ENCODE measurements at places on chromosomes 5 and 9.

DNA sequence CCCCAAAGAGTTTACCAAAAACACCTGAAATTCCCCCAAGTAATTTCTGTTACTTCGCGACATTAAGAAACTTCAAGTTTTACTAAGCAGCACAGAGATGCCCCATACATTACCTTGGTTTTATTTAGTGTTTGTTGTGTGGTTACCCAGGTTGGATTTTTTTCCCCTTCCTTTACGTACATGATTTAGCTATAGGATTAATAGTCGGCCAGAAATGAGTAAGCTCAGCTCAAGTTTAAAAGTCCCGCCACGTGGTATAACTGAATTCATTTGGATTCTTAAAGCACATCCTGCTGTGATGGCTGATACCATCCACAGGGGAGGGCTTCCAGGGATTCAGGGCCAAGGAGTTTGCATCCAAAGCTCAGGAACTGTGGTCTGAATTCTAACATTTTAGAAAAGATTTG lies 75.9 kb downstream of the DAP start:
- DNase-seq = no peak

GRCh38 chr5:54292866-54293265 lies 17.5 kb downstream of the ARL15 start:
- DNase-seq = no peak

DNA sequence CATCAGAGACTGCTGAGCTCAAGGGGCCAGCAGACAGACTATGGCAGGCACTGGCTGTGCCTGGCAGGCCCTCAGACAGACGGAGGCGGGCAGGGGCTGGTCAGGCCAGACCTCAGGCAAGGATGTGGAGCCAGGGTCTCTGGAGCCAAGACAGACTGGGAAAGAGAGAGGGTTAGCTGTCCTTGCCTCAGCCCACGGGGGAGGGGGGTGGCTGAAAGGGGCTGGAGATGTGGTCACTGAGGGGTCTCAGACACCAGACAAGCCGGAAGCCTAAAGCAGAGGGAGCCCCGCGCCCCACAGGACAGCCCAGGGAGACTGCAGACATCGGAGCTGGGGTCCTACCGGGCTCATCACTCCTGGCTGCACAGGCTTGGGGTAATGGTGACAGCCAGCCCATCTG lies 141.2 kb upstream of the FOXD4L5 start:
- no peak for DNase-seq

- no peak for DNase-seq
Measured at GRCh38 chr5:68534131-68534940, 318.8 kb downstream of the PIK3R1 start.

DNA sequence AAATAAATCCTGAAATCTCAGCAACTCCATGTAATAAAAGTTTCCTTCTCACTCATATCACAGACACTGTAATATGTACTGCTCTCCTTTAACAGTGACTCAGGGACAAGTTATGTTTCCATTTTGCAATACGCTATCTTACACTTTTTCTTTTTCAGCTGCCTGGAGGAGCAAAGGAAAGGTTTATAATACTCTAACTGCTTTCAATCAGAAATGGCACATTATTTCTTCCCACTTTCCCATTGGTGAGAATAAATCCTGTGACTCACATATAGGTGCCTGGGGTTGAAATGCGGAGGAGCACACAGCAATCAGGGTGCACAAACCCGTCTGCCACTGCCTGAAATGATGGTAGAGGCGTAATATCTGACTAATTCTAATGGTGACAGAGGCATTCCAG lies 186.6 kb downstream of the HINT1 start:
- no peak for DNase-seq

- DNase-seq = no peak
Measured at GRCh38 chr9:18122171-18122570, 351.8 kb upstream of the ADAMTSL1 start.

- no peak for DNase-seq
Measured at GRCh38 chr9:3858961-3859360, 333.2 kb upstream of the RFX3 start.

DNA sequence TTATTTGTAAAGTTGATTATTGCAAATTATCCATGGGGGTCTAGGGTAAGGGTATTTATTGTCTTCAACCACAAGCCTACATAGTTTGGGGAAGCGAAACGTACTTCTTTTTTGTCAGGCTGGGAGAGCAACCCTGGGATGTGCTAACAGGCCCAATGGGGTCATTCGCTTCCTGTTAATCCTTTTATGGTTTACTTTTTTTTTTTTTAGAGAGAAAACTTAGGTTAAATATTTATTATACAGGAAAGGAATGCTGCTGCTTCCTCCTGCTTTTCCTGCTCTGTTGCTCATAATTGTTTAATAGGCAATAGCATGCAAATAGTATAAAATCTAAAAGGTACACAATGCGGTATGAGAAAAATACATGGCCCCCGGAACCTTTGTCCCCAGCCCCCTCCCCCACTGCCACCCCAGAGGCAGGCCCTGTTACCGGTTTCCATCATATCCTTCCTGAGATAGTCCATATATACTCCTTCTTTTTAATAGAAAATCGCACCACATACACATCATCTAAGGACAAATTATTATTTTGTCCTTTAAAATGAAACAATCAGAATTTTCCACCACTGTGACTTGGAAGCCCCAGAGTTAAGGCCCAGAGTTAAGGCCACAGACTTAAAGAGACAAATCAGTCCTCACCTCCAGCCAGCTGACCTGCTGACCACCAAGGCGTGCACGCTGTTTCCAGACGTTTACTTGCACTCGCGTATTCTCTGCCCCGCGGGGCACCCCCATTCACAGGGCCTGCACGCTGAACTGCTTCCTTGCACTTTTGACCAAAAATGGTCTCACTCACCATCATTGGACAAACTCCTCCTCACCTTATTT lies 83.9 kb downstream of the NDFIP1 start:
- DNase-seq = no peak

DNA sequence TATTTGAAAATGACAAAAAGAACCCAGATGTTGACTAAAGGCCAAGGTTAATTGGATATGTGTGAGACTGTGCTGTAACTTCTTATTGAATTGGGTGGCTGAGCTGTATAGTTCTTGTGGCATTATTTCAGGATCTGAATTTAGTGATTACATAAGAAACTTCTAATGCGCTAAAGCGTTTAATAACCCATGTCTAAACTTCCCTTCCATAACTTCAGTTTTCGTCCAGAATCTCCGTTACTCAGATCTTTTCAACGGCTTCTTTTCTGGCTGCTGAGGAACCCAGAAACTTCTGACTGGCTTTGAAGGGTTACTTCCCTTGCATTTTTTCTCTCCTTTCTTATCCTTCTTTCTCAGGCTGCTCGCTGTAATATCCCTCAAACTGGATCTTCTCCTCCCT lies 28.1 kb upstream of the C9orf72 start:
- no peak for DNase-seq

DNA sequence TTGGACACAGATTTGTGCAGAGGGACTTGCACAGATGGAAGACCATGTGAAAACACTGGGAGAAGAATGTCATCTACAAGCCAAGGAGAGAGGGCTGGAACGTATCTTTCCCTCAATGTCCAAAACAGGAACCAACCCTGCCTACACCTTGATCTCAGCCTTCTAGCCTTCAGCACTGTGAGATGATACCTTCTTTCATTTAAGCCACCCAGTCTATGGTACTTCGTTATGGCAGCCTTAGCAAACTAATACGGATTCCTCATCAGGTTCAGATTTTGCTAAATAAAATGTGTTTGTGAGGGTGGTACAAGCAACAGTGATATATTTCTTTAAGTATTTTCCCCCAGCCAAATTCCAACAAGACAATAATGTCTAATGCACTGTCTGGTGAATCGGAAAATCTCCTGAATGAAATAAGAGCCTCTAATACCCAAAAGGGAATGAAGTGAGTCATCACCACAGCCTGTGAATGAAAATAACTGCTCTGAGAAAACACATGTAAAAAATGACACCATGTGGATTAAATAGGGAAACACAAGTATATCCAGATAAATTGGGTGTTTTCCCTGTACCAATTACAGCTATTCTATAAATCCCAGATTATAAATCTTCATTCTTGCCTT lies 182.8 kb upstream of the TARS1 start:
- DNase-seq = no peak

DNA sequence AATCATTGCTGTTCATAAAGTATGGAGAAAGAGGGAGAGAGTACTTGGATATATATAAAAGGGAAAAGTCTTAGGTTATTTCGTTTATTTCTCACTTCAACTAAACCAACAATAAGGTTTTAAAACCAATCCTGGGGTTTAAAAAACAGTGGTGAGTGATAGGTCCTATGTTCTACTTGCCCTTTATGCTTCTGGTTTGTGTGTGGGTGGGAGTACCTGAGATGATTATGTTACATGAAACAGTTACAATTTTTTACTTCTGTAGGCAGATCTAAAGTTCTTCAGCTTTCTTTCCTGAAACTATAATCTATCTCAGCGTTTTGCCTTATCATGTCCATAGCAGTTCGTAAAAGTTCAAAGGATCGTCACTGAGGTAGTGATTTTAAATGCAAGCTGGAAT lies 49.2 kb downstream of the STX17 start:
- DNase-seq = no peak

DNA sequence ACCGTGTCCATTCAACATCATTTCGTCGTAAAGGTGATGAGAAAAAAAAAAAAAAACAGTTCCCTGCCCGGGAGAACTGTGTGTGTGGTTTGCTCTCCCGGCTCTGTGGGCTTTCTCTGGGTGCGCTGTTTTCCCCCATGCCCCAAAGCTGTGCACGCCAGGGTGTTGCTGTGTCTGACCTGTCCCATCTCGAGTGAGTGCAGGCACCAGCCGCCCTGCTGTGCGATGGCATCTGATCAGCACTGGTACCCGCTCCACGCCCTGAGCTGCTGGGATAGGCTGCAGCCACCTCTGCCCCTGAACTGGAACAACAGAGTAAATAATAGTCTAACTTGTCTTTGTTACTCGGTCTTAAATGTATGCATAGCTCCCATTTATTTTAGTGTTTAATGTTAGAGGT lies 33.3 kb downstream of the CEP72 start:
- no peak for DNase-seq

- no peak for DNase-seq
Measured at GRCh38 chr9:134585746-134586706, 55.6 kb upstream of the COL5A1 start.

- no peak for DNase-seq
Measured at GRCh38 chr9:88462191-88462590, 72.8 kb upstream of the NXNL2 start.

GRCh38 chr5:67731886-67732285 lies 483.7 kb upstream of the PIK3R1 start:
- DNase-seq = no peak

GRCh38 chr5:129244478-129244877 lies 149.9 kb downstream of the ISOC1 start:
- no peak for DNase-seq

DNA sequence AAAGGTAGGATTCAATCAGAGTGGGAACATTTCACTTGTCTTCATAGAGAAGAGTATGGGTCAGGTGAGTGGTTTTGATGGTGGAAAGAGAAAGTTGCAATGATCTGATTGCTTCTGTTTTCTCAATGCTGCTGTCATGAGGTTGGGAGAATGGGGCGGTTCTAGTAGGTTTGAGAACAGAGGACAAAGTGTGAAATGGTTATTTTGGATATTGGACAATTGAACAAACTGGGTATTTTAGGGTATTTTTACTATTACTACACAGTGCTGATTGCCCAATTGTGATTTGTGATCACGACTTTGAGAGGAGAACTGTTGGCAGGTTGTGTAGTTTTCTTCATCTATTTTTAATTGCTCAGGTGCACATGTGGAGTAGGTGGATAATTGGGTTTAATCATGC lies 60.2 kb downstream of the COMMD10 start:
- DNase-seq = no peak

DNA sequence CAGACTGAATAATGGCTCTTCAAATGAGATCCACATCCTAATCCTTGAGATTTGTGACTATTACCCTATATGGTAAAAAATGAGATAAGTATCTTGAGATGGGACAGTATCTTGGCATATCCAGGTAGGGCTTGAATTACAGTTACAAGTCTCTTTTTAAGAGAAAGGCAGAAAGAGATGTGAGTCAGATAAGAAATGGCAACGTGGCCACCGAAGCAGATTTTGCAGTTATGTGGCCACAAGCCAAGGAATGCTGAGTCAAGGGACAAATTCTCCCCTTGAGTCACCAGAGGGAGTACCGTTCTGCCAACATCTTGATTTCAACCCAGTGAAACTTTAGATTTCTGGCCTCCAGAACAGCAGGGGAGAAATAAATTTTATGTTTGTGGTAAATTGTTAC lies 1983.0 kb upstream of the C9orf72 start:
- no peak for DNase-seq

- no peak for DNase-seq
Measured at GRCh38 chr5:73822278-73822988, 196.4 kb downstream of the ARHGEF28 start.

GRCh38 chr5:134997015-134997414 lies 29.3 kb downstream of the CATSPER3 start:
- no peak for DNase-seq

- DNase-seq = no peak
Measured at GRCh38 chr5:175470781-175471180, 7.6 kb upstream of the SFXN1 start.

GRCh38 chr5:172713113-172713808 lies 57.7 kb downstream of the DUSP1 start:
- no peak for DNase-seq

GRCh38 chr5:132586063-132586462 lies 29.3 kb downstream of the RAD50 start:
- no peak for DNase-seq

- peak; percentile 37 for DNase-seq
Measured at GRCh38 chr5:80246995-80247729, 8.7 kb downstream of the SERINC5 start.

DNA sequence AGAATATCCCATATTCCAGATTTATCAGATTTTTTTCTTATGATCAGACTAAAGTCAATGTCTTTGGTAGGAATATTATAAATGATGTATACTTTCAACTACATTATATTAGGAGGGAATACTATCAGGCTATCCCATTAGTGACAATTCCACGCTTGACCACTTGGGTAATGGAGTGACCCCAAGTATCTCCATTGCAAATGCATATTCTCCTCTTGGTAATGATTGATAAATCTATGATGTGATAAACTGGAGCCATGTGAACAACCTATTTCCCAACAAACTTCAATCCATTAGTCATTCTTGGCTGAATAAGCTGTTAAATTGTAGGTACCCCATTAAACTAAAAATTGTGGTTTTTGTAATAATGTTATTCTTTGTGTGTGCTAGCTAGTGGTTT lies 12.2 kb upstream of the MPDZ start:
- no peak for DNase-seq

DNA sequence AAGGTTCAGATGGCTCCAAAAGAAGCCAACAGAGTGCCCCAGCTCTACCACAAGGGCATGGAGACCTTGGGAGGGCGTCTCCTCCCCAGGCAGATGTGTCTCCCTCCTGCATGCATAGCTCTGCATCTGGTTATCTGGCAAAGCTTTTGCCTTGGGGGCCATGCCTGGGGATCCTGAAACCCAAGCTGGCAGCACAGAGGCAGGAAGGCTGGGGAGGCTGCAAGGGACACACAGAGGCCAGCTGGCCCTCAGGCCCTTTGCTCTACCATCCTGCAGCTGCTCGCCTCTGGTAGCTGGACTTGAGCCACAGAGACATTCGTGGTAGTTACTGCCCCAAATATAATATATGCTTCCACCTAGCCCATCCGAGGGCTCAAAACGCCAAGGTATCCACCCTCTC lies 3.9 kb downstream of the SEPTIN8 start:
- DNase-seq = no peak

Data from NCI-H1417 treated with DMSO at 0.1 percent for 48 hours (cell line).